ENCODE measurements at places on chromosomes 5 and 9.

GRCh38 chr5:129384736-129385135 is 75.4 kb upstream of the ADAMTS19 start:
- no peak for DNase-seq

DNA sequence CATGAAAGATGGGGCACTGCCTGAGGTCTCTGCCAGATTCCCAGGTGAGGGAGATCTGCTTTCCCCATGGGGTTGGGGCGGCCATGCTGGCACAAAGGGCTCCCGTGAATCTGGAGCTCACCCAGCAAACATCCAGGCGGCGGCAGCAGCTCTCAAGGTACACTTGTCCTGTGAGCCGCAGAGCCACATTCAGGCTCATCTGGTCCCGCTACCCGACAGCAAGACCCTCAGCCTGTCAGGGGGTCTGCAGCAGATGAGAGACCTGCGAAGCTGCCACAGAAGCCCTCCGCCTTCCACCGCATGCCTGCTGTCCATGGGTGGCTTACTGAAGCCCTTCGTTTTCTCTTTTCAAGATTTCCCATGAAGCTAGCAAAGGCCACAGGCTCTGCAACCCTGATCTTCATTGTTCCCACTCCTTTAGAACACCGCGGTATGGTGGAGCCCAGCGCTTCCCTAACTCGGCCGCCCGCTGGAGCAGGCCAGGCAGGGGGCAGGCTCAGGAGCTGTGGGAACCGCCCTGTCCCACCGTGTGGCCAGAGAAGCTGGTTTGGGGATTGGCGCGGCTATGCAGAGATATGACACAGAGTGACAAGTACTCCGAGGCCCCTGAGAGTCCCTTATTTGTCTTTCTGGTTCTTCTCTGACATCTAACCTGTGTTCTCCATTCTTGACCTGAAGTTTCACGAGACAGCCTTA is 8.8 kb downstream of the LRRC14B start:
- no peak for DNase-seq

DNA sequence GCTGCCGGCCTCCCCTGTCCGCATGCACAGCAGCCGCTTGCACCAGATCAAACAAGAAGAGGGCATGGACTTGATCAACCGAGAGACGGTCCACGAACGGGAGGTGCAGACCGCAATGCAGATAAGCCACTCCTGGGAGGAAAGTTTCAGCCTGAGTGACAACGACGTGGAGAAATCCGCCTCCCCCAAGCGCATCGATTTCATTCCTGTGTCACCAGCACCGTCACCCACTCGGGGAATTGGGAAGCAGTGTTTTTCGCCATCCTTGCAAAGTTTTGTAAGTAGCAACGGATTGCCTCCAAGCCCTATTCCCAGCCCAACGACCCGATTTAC is 75.3 kb downstream of the PIP5K1B start:
- no peak for DNase-seq

DNA sequence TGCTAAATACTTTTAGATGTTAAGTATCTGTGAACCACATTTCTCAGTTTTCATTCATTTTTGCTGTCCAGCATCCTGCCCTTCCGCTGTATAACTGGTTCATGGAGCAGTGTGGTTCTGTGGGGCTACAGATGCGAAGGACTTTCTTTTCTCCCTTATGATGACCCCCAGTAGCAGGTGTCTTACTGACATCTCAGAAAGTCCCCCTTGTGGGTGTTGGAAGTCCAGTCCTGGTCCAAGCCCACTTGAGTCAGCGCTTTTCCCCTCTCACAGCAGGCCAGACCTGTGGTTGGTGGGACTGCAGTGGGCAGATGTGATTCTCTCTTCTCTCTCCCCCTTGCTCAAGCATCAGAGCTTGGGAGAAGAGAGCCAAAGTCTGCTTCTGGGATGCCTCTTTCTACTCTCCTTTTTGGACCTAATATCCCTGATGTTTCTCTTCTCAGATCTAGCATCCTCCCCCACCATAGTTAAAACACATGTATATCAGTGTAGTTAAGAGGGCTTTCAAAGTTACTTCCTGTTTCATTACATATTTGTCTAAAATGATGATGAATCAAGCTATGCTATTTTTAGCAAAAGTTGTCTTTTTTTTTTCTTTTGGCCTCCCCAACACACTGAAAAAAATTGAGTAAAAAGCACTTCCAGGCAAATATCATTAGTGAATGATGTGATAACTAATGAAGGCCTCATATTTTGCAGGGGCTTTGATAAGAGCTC is 119.5 kb upstream of the ZNF618 start:
- no peak for DNase-seq

DNA sequence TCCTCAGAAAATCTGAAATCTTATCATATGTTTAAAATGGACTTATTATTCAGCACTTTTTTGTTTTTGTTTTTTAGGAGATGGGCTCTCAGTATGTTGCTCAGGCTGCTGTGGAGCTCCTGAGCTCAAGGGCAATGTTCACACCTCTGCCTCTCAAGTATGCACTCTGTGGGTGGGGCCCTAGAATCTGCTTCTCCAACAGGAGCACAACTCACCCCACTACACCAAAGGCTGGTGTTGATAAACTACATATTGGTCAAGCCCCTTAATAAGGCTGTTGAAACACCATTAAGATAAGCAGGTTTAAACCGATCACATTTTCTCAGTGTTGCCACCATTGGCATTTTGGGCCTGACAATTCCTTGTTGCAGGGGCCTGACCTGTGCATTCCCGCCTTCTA is 131.6 kb downstream of the FANCC start:
- no peak for DNase-seq

DNA sequence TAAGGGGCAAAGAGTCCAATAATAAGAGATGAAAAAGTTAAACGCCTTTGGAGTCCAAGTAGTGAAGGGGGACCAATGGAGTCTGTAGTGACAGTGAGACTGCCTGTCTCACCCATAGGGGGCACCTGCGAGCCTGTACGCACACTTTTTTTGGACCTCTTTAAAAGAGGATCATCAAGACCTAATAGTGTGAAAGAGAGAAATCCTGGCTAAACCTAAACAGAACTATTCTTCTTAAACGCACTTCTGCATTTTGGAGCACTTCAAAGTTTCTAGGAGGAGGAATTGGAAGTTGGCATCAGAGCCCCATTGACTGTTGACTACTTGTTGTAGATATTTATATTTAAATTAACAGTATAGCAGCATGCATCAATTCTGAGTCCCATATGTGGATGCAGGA is 636.1 kb upstream of the KLF4 start:
- DNase-seq = no peak

DNA sequence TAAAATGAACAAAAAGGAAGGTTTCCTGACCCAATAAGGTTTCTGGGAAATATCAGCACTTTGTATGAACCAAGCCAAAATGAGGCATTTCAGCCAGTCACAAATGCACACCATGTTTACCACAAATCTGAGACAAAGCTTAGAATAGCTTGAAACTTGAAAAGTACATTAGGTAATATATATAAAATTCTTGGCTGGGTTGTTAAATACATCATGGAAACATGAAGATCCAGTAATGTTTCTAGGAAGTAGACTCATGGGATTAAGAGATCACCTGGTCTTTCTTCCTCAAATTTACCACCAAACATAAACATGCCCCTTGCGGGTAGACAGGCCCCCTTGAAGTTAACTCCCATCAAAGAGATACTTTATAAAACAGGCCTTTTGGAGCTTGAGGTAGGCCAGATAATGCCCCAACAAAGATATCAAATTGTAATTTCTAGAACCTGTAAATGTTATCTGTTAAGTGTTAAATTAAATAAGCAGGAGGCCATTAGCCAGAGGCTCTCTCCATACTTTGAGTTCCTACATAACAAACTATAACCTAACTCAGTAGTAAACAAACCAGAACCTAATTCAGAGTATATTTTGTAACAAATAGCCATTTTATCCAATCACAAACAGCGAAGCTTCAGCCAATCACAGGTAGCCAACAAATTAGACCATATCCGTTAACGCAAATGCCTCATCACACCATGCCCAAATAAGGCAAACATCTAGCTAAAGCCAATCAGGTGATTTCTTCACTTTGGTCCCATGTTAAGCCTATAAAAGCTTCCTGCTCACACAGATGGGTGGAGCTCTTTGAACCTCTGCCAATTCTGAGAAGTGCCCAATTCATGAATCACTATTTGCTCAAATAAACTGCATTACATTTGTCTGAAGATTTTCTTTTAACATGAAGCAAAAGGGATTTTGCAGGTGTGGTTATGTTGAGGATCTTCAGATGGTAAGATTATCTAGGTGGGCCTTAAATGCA is 127.9 kb upstream of the TARS1 start:
- DNase-seq = no peak

GRCh38 chr9:12922224-12922866 is 147.5 kb downstream of the LURAP1L start:
- DNase-seq = no peak

DNA sequence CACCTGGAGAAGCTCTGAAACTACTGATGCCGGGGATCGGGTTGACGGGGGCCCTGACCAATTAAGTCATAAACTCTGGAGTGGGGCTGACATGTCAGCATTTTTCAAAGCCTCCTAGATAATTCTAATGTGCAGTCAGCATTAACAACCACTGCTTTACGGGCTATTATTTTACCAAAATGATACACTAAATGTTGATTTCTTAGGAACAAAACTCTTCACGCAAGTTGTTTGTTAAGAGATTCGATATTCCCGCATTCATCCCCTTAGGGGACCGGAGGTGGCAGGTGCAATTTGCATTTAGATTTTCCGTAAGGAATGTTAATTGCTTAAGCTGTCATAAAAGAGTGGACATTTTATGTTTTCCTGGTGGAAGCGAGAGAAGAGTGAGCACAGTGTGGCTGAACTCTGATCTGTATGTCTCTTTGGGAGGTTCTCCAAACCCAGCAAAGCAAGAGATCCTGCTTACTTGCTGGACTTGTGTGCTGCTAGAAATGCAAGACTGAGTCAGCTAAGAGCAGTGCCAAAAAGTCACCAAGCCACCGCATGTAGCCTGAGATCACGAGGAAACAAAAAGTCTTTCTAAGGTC is 77.6 kb downstream of the UGCG start:
- no peak for DNase-seq

GRCh38 chr9:23123048-23123632 is 676.5 kb downstream of the DMRTA1 start:
- DNase-seq = no peak

DNA sequence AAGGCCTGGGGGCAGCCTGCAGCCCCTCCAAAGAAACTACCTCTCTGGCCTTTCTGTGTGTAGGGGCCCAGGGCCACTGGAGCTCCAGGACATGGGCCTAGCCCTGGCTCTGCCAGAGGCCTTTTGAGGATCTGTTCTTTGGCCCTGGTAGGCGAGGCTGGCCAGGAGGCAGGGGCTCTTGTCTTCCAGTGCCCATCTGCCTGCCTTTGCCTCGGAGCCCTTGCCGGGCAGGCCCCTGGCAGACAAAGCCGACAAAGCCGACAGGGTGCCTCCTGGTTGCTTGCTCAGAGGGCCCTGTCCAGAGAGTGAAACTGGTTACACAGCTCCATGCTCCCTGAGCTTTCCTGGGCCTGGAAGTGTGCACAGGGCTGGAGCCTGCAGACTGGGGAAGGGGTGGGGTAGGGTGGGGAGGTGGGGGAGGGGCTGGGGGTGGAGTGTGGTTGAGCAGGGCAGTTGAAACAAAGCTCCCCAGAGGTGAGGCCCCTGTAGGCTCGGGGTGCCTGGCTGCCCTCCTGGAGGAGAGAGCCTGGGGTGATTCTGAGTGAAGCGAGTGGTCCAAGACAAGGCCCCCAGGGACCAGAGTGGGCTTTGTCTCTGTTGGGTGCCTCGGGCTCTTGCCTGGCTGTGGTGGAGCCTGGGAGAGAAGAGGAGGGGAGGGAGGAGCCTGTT is 29.3 kb downstream of the PTPA start:
- DNase-seq = no peak

GRCh38 chr9:92980085-92980745 is 32.9 kb downstream of the FGD3 start:
- DNase-seq = no peak

- no peak for DNase-seq
Observed at GRCh38 chr5:61472172-61472958, 140.3 kb downstream of the ZSWIM6 start.

DNA sequence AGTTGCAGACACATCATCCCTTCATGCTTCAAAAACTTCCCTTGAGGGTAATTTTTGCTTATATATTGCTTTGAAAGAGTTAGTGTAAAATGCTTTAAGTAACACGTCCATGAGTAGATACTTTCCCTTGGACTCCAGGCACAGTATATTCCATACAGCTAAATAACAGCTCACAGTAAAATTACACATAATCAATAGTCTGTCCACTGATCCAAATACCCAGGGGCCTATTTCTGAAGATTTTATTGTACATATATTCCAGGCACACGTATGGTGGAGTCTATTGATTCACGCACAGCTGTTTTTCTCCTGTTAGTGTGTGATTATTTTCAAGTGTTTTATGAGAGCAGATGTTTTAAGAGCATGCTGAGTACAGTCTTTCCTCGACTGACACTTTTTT is 223.7 kb upstream of the GRAMD2B start:
- DNase-seq = no peak

GRCh38 chr9:1920386-1920785 is 94.8 kb upstream of the SMARCA2 start:
- DNase-seq = no peak

DNA sequence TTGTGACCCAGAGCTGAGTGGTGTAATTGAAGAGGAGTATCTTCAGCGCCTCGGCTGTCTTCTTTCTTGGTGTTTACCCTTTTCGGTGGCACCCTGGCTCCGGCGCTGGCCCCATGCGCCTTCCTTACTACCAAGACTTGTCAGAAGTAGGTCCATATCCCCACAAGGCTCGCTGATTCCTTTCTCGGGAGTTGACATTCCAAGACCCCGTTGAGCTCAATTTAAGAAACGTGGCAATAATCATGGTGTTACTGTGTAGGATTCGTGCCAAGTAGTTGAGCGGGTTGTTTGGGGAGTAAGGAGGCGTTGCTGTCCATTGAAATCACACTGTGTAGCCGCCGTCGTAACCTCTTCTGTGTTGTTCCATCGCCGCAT is 795 bp downstream of the NDUFAF2 start:
- peak; percentile 24 for DNase-seq

GRCh38 chr5:131776450-131776849 is 20.4 kb downstream of the FNIP1 start:
- no peak for DNase-seq

GRCh38 chr5:132279801-132280200 is 14.4 kb upstream of the SLC22A4 start:
- DNase-seq = no peak

GRCh38 chr9:126536841-126537465 is 76.8 kb upstream of the LMX1B start:
- no peak for DNase-seq

DNA sequence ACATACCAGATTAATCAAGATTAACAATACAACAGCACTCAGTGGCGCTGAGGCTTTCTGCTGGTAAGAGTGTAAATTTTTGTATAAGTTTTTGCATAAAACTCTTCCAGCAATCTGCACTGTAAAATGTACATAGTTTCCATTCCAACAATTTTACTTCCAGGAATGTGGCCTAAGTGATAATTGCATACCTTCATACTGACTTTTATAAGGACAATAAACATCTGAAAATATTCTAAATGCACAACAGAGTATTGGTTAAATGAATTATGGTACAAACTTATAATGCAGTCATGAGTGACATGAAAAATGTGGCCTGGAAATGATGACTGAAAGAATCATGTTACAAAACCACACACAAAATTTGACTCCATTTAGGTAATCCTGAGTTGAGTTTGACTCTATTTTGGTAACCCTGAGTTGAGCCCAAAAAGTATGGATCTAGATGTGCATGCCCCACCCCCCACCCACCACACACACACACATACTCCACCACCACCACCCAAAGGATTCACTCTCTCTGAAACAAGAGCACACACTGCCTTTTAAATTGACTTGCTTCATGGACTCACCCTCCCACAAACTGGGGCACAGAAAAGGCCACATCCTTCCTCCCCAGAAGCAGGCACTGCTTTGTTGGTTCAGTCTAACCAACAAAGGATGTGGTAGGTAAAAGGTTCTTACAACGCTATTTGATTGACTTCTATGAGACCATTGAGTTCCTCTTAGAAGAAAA is 137.6 kb downstream of the SUSD1 start:
- no peak for DNase-seq
